Activated naive CD4-positive, alpha-beta T cell (primary cell): ENCODE measurements at places on chromosomes 5 and 9.

DNA sequence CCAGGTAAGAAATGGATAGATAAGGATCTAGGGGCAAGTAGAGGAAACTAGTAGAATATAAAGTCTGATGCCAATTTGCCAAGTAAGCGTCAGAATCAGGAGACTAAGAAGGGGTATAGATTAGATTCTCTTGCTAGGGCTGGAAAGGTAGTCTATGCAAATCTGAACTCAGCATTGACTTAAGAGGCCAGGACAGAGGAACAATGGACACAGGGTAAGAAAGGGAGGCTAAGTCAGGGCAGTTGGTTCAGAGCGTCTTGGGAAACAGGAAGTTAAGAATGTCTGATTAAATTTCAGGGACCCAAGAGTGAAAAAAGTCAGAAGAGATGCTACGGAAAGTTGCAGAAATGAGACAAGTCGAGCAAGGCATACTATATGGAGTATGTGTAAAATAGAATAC is 263.2 kb upstream of the HAPLN1 start:
- no peak for DNase-seq

DNA sequence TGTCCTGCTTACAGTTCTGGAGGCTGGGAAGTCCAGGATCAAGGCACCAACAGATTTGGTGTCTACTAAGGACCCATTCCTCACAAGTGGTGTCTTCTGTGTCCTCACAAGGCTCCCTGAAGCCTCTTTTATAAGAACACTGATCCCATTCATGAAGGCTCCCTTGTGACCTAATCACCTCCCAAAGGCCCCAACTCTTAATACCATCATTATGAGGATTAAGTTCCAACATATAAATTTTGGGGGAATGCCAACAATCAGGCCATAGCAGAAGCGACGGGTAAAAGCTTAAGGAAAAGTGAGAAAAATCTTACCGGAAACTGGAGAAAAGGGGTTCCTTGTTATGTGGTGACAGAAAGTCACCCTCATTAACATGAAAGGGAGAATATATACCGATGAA is 11.2 kb downstream of the CTNNAL1 start:
- no peak for DNase-seq

DNA sequence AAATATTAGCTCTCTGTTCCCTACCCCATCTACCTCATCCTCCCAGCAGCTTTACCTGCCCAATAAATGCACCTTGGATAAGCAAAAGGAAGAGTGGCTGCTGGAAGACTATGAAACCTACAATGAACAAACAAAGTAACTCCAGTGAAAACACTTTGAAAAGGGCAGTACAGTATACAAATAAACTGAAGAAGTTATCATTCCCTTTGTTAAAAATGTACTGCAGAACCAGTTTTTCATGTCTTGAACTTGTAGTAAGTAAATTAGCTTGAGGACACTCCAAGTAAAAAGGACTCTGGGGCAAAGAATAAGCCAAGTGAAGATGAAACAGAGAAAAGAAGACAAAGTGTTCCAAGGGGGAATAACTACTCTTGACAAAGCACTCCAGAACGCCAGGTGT is 457.1 kb downstream of the DTWD2 start:
- DNase-seq = no peak

- no peak for DNase-seq
These were observed 718.2 kb downstream of the SEMA5A start for GRCh38 chr5:8827696-8828095.

DNA sequence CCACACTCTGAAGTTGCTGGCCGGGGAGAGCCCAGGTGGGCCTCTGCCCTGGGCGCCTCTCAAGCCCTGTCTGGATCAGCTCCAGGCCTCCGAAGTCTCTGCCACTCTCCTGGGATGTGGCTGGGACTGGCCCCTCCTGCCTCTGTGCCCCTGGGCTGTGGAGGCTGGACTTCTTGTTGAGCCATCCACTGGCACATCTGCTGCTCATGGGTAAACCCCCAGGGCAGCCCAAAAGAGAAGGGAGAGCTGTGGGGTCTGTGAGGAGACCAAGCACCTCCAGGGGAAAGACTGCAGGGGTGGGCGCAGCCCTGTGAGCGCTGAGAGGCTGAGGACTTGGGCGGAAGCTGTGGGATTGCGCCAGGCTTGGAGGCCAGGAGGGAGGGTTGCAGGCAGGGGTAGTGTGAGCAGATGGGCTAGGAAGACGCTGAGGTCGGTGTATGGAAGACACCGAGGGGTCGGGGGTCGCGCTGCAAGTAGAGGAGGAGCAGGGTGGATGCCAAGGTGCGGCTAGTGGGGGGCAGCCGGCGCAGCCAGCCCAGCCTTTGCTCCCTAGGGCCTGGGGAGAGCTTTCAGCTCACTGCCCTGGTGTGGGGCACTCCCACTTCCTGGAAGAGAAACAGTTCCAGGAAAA is 118.1 kb downstream of the WNK2 start:
- DNase-seq = no peak

DNA sequence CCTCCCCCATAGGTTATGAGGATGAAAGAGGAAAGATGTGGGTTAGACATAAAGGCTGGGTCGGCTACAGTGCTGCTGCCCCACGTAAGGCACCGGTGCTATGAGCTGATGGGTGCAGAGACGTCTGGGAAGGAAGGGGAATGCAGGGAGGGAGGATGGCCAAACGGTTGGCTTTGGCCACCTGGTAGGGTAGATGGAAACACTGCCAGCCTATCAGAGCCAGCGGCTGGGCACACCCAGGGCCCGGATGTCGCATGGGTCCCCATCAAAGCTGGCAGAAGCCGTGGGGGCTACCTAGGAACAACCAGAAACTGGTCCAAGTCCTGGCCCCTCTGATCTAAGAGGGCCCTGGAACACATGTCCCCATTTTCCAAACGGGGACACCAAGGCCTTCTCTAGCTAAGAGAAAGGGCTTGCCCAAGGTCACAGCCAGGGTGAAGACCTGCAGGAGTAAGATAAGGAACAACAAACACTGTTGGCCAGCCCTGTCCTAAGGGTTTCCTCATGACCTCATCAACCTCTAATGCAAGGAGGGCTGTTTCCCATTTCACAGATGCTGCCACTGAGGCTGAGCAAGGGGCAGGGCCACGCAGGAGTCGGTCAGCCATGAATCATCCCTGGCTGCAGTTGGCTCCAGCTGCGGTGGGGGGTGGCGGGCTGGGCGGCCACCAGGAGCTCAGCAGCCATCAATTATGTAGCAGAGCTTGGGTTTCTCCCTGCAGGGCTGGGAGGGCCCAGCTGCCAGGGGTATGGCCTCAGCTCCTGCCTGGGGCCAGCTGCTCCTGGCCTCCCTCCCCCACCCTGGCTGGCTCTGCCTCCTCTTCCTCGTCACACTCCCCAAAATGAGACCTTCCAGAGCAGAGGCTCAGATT is 4.9 kb downstream of the SH3GLB2 start:
- DNase-seq = no peak

- no peak for DNase-seq
These were observed 199.4 kb upstream of the NFIL3 start for GRCh38 chr9:91623004-91623403.

DNA sequence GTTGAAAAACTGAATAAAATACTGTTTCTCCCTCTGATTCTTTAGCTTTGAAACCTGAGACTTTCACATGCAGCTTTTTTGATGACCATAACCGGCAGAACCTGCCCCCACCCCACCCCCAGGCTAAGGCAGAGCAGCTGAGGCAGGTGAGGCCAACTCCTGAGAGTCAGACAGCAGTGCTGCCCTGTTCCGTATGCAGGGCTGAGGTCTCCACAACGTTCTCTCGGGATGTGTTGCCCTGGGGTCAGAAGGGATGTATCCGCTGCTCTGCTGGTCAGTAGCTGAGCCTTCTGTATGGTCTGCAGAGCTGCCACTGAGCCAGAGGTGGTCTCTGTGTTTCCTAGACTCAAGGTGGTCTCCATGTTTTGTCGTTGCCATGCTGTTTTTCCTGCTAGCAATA is 190.5 kb downstream of the AOPEP start:
- DNase-seq = no peak

GRCh38 chr9:111598733-111599091 is 735 bp downstream of the PTGR1 start:
- no peak for DNase-seq

- DNase-seq = no peak
These were observed 7.3 kb upstream of the OR2V1 start for GRCh38 chr5:181138258-181138657.

DNA sequence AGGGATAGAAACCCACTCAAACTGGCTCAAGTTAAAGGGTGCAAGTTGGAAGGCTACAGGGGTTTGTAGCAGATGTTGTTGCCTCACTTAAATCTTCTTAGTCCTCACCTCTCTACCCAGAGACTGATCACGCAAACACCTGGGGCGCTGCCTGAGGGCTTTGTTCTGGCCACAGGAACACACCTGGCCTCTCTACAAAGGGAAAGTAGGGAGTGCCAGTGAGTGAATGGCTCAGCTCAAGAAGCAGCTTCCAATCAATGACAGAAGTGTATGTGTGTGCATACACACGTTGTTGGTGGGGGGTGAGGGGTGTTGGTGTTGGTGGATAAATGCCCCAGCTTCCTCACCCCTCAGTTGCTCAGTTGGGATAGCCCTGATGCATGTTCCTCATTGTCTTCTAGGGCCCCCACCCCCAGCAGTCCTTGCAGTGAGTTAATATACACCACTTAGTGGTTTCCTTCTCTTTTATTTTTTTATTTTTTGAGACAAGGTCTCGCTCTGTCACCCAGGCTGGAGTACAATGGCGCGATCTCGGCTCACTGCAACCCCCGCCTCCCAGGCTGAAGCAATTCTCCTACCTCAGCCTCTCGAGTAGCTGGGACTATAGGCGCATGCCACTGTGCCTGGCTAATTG is 30.6 kb upstream of the CTNNA1 start:
- no peak for DNase-seq

GRCh38 chr9:569296-569695 is 272.2 kb upstream of the DMRT1 start:
- DNase-seq = no peak

DNA sequence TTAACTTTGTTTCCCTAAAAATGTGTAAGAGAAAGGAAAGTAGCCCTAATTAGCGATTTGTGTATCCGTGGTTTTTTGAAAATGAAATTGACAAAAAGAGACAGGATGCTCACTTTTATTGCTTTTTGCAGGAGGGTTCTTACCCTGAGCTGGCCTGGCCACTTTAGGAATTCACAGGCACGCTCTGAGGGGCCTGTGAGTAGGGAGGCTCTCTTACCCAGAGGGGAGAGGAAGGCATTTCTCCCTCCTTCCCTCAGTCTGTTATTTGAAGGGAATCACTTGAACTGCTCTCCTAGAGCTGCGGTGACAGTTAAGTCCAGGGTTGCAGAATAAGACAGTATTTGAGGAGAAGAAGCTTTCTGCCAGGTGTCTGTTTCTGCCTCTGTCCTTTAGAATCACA is 16.7 kb downstream of the PIK3R1 start:
- no peak for DNase-seq

DNA sequence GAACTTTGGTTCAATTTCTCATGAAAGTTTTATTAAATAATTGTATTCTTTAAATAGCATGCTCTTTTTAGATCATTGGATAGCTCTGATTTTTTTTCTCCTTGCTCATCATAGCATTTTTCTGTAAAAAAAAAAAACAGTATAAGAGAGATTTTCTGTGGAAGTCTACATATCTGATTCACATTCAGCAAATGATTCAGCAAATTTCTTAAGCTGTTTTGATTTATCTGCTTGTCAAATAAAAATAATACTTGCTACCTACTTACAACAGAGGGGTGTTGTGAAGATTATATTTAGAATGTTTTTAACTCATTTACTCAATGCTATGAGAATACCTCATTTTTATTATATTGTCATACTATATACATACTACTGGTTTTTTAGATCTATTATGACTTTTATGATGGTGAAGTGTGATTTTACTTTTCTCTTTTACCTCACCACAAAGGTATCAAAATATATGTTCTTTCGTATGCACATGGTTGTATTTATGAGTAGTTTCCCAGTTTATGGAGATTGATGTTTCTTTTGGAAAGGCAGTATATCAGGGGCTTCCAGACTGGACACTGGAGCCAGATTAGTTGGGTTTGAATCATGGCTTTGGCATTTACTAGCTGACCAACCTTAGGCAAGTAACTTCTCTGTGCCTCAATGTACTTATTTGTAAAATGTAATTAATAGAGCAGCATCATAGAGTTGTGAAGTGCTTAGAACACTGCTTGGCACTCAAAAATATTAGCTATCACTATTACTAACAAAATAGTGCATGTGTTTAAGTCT is 25.5 kb downstream of the TNPO1 start:
- no peak for DNase-seq

GRCh38 chr5:37212096-37212495 is 37.1 kb downstream of the CPLANE1 start:
- no peak for DNase-seq

GRCh38 chr5:57432876-57433275 is 49.7 kb downstream of the ACTBL2 start:
- DNase-seq = no peak

GRCh38 chr5:18653216-18653752 is 1019.0 kb downstream of the TAF11L14 start:
- DNase-seq = no peak

GRCh38 chr9:127264462-127265219 is at the start of gene GARNL3:
GARNL3 (plus strand) TSS chr9:127264774; CDS start chr9:127264878, 104 bp downstream.
- no peak for DNase-seq

GRCh38 chr5:103059525-103059924 is 60.4 kb downstream of the GIN1 start:
- DNase-seq = no peak

DNA sequence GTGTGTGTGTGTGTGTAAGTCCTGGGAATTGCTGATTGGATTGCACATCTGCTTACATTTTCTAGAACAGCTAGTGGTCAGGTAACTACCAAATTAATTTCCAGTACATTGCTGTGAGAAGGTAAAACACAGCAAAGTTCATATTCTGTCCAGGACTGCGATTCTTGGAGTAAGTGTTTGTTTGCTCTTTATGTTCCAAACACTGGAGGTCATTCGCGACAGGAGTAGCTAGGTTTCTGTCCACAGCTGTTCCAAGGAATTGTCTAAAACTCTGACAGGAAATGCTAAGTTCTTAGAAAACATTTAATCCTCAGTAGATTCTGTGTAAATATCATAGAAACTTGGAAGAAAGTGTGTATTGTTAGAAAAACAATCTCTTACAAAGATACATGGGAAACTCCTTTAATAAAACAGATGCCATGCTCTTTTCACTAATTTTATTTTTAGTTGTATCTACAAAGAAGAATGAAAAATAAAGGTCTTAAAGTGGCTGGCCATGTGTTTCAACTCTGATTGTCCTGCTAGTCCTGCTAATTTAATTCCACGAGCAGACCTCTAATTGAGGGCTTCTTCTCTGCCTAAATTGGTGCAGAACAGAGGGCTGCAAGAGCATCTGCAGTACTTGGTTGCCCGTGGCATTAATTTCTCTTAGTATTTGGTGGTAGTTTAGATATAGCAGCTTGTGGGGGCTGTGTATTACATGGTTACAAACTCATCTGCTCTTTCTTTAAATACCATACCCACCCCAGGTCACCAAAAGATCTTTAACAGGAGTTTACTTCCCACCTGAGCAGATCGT is 464.5 kb downstream of the RASEF start:
- no peak for DNase-seq
